ENCODE measurements at places on chromosomes 12 and 14. TPM values are rescaled to one million over a fixed set of nuclear protein-coding genes. Genes with fewer than 3 reads are reported as not detected.

The HOXC12 gene
- not detected for polyA plus RNA-seq

The MANSC1 gene
- polyA plus RNA-seq: 29.9 TPM

The SCNN1A gene
- polyA plus RNA-seq: 105 TPM

The KRT73 gene
- not detected for polyA plus RNA-seq

The RNF212B gene
- 1.3 TPM for polyA plus RNA-seq

The BCL2L14 gene
- polyA plus RNA-seq: 1.3 TPM

The LTA4H gene
- 115 TPM for polyA plus RNA-seq

The ACACB gene
- polyA plus RNA-seq: 28.0 TPM

- no peak for DNase-seq
Measured at GRCh38 chr12:83996671-83997070, 915.9 kb downstream of the SLC6A15 start.

DNA sequence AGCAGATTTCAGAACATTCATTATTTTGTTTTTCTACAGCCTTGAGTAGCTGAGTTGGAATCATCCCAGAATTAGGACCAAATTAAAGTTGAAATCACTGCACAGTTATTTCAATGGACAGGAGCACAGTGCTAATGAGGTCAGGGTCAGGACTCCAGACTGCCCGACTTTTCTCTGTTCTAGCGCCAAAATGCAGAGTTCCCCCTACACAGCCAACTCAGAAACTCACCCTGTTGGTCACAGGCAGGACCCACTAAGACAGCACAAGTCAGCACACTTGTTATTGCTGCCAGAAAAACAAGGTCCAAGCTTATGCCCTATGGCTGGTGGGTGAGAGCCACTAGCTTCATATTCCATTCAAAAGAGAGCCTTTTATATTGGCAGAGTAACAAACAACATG, 198.1 kb upstream of the KRR1 start:
- DNase-seq: no peak

DNA sequence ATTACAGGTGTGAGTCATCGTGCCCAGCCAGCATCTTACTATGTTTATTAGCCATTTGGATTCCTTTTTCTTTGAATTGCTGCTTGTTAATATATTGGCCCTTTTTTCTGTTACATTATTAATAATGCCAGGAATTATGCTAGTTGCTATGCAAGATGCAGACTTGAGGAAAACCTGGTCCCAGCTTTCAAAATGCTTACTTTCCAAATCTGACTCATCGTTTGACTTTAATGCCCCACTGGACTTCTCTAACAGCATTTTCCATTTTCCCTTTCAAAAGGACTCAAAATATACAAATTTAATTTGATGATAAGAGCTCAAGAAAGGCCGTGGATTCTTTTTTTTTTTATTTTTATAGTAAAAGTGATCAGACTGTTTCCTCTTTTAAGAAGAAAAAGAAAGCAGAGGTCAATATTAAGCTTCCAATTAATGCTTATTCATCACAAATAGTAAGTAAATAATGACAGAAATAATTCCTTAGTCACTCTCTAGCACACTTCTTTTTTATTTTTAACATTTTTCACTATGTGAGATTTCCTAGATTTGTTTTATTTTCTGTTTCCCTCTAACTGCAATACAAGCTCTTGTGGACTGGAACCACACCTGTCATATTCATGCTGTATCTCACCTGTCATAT, 146.1 kb upstream of the FGD4 start:
- DNase-seq: no peak

DNA sequence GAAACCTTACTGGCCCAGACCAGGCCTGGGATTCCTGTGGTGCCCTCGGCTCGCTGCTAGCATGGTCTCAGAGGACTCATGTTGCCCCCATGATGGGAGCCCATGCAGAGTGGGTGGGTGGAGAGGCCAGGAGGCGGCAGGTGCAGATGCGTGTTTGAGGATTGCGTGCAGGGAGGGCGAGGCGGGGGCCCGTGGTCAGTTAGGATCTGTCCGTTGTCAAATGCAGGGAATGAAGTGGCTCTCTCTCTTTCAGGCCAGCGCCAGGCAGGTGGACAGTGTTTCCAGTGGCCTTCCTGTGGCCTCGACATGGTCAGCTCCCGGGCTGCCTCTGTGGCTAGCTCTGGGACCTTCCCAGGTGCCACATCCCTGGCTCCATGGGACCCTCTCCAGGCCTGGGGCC, 39.3 kb upstream of the DLK1 start:
- no peak for DNase-seq

DNA sequence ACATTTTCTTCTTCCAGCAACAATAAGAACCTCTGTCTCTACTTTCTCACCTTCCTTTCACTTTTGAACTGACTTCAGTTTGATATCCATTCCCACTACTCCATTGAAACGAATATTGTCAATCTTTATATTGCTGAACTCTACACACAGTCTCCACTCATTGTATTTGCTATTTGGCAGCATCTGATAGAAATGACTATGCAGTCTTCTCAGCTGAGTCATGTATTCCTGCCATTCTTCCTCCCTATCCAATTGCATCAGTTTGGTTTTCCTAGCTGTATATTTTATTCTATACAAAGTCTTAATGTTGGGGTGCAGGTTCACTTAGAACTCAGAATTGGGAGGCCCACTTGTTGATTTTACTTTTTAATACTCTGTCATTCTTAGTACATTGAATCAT, 107.5 kb upstream of the CPNE8 start:
- no peak for DNase-seq

GRCh38 chr12:64160021-64160710, 61.9 kb downstream of the KICS2 start:
- no peak for DNase-seq

DNA sequence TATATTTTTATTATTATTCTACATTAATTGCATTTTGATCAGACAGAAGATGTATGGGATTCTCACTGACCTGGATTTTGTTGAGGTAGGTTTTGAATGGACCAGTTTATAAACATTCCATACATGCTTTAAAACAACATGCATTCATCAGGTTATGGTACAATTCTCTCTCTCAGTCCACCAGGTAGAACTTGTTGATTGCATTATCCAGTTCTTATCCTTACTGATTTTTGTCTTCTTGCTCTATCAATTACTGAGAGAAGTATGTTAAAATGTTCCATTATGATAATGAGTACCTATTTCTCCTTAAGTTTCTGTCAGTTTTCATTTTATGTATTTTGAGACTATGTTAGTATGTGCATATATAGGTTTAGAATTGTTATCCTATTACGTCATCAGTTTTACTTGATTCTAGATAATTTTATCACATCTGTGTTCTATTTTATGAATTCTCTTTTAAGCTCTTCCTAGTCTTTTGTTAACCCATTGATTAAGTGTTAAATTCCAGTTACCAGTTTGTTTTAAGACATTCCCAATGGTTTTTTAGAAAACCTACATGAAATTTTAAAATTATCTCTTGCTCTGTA, 50.6 kb downstream of the EP400 start:
- no peak for DNase-seq

- no peak for DNase-seq
Measured at GRCh38 chr12:19484738-19485137, 45.4 kb downstream of the AEBP2 start.

DNA sequence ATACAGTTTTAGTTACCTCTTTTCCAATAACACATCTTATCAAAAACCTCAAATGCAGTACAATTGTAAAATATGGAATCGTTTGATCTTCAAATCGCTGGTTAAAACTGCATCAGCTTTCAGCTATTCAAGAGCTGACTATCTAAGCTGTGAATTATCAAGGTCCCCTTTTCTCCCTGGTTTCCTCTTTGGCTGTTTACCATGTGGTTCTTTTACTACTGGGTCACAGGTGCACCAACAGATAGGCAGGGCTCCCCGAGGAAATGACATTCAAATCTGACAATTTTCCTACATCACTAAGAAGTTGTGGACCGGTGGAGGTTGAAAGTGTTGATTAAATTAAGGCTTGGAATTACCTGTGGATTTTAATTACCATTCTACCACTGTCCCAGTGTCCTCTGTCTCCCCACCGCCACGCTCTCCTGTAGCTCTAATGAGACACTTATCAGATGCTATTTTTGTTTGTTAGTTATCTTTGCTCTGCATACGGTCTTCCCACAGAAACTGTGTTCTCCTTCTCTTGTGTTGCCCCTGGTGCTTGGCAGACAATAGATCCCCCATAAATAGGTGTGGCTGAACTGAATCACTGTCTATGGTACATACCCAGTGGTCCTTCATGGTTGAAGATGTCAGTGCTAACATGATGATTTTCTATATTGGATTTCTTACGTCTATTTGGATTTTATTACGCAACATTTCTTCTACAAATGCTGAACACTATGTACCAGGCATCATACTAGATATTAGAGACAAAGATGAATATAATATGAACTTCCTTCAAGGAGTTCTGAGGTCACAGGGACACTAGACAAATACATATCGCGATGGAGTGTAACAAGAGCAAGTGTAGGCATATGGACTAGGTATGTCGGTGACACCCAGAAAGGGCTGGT, 20.9 kb upstream of the PLXNC1 start:
- DNase-seq: no peak

- DNase-seq: no peak
Measured at GRCh38 chr12:11947213-11947612, 123.5 kb upstream of the BCL2L14 start.

GRCh38 chr14:95234426-95234825, 77.1 kb upstream of the DICER1 start:
- no peak for DNase-seq

All from renal pelvis (tissue), 12 donors.